ENCODE measurements at places on chromosomes 3 and 15.
A peak's percentile ranks its signal among the peaks of the same experiment; 100 is the strongest.

DNA sequence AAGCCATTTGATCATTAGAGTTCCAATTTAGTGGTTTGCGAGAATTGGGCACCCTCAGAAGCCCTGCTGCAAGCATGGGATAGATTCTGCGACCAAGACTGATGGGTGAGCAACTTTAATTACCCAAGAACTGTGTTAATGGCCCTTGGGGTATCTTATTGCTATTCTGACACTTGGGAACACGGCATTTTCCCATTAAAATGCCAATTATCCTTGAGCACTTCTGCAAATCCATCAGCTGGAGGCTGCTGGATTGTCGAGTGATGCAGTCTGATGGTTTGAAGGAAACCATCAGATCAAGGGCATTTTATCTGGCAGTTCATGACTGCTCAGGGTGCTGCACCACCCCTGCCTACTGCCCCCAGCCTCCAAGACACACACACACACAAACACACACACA lies 183.6 kb upstream of the PROK2 start:
- DNase-seq = no peak

- DNase-seq = peak; percentile 14
Measured at GRCh38 chr3:98695796-98696195, 67.3 kb upstream of the ST3GAL6 start.

GRCh38 chr3:21013566-21013965 lies 737.4 kb downstream of the ZNF385D start:
- DNase-seq = no peak

GRCh38 chr3:182821221-182821981 lies 28.1 kb downstream of the ATP11B start:
- no peak for DNase-seq

- DNase-seq = peak; percentile 93
Measured at GRCh38 chr15:39501366-39502081, 79.4 kb upstream of the THBS1 start.

GRCh38 chr3:126985132-126985985 lies 2.4 kb downstream of the PLXNA1 start:
- no peak for DNase-seq

Data from EH (cell line).